Heart left ventricle (tissue), 16 donors: ENCODE measurements at places on chromosomes 7 and 10. TPM values are rescaled to one million over a fixed set of nuclear protein-coding genes. Genes with fewer than 3 reads are reported as not detected.

The C10orf95 gene
- total RNA-seq, result not detected

The HOXA4 gene
- total RNA-seq, result 1.2 TPM

The SUPV3L1 gene
- total RNA-seq, result 40.6 TPM

The UNCX gene
- not detected for total RNA-seq

The LIPN gene
- not detected for total RNA-seq

The MLXIPL gene
- 0.69 TPM for total RNA-seq
